ENCODE measurements at places on chromosomes 3 and 15. TPM values are rescaled to one million over a fixed set of nuclear protein-coding genes. Genes with fewer than 3 reads are reported as not detected.

DNA sequence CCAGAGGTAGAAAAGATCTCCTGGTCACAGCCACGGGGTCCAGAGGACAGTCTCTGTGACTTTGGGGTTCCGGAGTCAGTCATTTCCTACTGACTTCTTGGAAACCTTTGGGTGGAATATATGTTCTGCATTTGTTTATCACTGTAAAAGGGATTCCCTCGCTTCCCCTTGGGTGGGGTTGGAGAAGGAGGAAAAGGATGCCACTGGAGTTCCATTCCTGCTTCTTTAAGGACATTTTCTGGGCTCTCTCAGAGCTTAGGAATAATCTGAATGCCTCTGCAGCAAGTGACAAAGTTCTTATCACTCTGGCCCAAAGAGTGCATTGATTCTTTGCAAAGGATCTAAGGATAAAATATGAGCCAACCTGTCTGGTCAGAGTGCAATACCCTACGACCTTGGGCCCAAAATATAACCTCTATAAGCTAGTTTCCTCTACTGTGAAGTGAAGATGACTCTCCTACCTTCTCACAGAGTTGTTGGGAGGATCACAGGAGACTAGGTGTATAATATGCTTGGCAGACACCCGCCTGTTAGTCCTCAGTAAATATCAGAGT, 17.2 kb downstream of the ARHGEF3 start:
- DNase-seq = no peak

DNA sequence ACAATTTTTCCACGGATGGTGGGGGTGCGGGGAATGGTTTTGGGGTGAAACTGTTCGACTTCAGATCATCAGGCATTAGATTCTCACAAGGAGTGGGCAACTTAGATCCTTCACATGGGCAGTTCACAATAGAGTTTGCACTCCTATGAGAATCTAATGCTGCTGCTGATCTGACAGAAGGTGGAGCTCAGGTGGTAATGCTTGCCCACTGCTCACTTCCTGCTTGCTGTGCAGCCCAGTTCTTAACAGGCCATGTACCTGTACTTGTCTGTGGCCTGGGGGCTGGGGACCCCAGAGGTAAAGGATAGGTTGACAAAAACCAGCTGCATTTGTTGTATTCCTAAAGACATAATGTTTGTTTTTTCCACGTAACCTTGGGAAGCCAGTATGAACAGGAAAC, 16.0 kb downstream of the DZIP3 start:
- DNase-seq = peak; percentile 22

GRCh38 chr3:63968612-63969350, 54.5 kb downstream of the PSMD6 start:
- no peak for DNase-seq

GRCh38 chr3:11631820-11632219, 11.9 kb downstream of the VGLL4 start:
- DNase-seq = no peak

DNA sequence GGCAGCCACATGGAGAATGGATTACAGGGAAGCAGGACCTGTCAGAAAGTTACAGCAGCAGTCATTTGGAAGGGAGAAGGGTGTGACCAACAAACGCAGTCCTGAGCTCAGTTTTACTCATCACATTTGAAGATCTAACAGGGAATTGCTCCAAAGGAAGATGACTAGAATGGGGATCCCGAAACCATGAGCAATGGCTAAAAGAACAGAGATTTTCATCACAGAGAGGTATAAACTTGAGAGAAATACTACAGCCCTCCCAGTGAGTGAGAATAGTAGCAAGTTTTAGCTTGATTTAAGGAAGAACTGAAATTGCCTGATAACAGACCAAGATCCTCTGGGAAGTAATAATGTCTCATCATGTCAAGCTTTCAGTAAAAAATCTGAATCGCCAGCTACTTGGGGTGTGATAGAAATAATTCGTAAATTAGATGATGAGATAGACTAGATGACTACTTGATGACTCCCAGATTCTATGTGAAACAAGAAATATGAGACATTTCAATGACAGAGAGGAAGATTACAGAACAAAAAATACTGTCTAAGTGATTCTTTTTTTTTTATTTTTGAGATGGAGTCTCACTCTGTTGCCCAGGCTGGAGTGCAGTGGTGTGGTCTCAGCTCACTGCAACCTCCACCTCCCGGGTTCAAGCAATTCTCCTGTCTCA, 16.9 kb downstream of the CD47 start:
- DNase-seq = no peak

DNA sequence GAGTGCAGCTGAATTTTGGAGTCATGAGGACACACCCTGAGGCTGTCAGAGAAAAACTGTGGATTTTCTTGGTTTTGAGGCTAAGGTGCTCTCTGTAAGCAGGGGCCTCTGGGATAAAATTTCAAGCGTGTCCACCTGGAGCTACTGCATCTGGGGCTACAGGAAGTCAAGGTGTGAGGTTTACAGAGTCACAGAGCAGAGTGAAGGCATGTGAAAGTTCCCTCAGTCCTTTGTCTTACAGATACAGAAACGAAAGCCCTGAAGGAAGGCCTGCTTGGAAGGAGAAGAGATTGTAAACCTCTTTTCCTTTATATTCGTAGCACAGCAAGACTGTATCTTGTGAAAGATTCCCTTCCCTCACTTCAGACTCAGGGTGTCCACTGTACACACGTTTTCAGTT, 138.6 kb downstream of the OPA1 start:
- no peak for DNase-seq

DNA sequence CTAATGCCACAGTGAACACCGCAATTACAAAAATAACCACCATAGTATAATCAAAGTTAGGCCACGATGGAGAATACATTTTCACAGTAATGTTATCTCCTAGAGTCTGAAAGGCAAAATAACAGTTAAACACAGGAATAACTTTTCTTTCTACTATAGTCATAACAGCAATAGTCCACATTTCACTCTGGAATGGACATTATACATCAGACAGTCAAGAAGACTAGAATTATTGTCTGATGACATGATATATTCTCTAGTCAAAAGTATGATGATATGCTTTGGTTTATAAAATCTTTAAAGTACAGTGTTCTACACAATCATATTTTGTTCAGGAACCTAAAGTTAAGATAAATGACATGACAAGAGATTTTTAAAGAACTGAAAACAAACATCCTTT, 18.0 kb downstream of the SPPL2A start:
- DNase-seq = no peak

DNA sequence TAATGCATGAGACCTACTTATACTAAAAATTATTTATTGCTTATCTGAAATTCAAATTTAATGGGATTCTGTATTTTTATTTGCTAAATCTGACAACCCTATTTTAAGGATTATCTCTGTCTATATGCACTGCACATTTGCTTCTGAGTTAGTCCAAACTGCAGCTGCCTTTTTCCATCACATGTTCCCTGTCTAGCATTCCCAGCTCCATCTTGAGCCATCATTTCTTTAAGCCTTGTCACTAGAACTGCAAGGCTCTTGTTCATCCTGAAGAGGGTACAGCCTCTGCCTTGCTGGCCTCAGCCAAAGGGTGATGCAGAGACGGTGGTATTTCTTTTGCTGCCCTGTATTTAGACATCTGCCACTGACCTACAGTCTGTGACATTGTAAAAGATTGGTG, 125.8 kb upstream of the STT3B start:
- DNase-seq = no peak

GRCh38 chr3:36693670-36694069, 70.7 kb downstream of the DCLK3 start:
- DNase-seq = no peak

MEIS2 gene
- not detected for total RNA-seq

MGLL gene
- 0.14 TPM for total RNA-seq

AGTR1 gene
- total RNA-seq = not detected

FGD5 gene
- not detected for total RNA-seq

IMP3 gene
- total RNA-seq = 46.8 TPM

All from activated naive CD4-positive, alpha-beta T cell treated with anti-CD3 and anti-CD28 coated beads for 36 hours (primary cell).